CD8-positive, alpha-beta T cell (primary cell): ENCODE measurements at places on chromosomes 2 and 18. TPM values are rescaled to one million over a fixed set of nuclear protein-coding genes. Genes with fewer than 3 reads are reported as not detected.

The NCKAP5 gene
- total RNA-seq = not detected

The SPC25 gene
- not detected for total RNA-seq

The UGT1A8 gene
- not detected for total RNA-seq

The FBXO15 gene
- 1.0 TPM for total RNA-seq

GRCh38 chr18:10330428-10330827 is 124.0 kb upstream of the APCDD1 start:
- DNase-seq = no peak

- no peak for DNase-seq
Observed at GRCh38 chr2:179274749-179275148, 10.1 kb upstream of the SESTD1 start.

DNA sequence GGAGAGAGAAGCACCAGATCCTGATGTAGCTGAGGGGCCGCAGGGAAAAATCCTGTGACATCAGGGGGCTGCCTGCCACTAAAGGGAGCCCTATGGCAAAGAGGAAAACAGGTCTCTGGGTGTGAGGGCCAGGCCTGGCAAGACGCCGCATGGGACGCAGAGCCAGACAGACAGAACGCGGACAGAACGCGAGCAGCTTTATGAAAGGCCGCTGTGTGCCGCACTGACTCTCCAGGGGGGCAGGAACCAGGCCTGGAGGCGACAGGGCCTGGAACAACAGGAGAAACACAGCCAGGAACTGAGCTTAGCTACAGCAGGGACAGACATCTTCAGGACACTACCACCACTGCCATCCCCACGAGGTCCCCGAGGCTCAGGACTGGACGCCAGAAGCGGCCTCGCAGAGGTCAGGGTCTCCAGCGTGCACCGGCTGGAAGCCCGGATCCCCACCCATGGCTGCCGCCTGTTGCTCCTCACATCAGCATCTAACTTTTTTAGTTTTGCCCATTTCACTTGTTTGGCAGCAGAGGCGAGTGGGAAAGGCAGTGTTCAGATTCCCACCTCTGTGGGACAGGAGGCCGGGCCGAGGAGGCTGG is 131.6 kb downstream of the VAPA start:
- no peak for DNase-seq

DNA sequence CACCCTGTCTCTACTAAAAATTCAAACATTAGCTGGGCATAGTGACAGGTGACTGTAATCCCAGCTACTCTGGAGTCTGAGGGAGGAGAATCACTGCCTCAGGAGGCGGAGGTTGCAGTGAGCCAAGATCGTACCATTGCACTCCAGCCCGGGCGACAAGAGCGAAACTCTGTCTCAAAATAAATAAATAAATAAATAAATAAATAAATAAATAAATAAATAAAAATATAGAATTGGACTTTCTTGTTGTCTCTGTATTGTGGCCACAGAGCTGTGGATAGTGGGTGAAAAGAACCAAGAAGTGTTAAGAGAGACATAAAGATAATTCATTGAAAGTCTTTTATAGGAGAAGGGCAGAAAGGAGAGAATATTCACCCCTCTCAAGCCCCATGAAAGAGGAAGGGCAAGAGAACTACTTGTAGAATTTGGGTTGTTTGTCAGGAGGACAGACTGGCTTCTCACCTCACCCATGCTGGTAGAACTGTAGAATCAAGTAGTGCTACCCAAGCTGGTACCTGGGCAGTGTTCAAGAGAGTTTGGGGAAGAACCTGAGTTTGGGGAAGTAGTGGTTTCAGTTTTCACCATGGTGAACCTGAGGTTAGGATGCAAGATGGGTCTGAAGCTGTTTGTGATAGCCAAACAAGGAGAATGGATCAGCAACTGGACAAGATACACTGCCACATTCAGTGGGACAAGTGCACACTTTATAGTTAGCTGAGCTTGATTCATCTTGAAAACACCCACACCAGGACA is 256.5 kb downstream of the CD226 start:
- DNase-seq = no peak

DNA sequence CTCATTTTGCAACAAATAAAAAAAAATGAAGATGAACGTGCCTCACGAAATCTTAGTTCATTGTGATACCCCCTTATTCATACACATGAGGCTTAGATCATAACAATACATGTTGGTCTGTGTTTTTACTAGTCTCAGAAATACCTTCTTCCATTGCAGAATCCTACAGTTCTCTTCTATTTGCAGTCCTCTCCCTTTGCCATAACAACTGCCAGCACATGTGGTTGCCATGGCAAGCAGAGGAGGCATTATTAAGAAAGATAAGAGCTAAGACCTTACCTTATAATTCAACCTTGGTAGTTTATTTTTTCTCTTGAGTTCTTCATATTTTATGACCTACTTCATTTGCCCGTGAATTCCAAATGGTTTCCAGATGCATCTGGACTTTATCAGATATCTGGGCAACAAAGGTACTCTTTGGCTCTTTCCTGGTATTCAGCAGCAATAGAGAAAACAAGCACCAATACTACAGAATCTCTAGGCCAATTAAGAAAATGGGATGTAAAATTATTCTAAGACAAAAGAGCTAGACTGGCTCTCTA is 524.0 kb downstream of the CMPK2 start:
- DNase-seq = no peak

DNA sequence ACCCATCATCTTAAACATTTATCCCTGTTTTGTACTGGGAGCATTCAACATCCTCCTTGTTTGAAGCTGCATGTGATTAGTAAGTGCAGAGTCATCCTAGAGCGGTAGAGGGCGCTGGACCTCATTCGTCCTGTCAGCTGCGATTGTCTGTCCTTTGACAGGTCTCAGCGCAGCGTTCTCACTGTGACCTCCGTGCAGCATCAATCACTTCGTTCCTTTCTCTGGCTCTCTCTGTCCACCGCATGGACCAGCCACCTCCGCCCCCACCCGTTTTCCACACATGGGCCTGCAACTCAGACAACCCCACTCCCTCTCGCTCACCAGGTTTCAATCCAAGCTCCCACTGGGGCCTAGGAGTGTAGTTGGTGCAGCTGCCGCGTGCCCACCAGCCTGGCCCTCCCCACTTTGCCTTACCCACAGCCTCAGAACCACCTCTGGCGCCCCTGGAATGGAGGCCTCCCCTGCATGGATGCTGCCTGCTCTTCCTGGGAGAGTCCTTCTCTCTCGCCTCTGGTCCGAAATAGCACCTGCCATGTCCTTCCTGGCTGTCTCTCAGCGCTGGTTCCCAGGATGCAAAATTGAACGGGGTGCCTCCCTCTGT is 90.5 kb downstream of the NDUFA10 start:
- DNase-seq = peak; percentile 73

DNA sequence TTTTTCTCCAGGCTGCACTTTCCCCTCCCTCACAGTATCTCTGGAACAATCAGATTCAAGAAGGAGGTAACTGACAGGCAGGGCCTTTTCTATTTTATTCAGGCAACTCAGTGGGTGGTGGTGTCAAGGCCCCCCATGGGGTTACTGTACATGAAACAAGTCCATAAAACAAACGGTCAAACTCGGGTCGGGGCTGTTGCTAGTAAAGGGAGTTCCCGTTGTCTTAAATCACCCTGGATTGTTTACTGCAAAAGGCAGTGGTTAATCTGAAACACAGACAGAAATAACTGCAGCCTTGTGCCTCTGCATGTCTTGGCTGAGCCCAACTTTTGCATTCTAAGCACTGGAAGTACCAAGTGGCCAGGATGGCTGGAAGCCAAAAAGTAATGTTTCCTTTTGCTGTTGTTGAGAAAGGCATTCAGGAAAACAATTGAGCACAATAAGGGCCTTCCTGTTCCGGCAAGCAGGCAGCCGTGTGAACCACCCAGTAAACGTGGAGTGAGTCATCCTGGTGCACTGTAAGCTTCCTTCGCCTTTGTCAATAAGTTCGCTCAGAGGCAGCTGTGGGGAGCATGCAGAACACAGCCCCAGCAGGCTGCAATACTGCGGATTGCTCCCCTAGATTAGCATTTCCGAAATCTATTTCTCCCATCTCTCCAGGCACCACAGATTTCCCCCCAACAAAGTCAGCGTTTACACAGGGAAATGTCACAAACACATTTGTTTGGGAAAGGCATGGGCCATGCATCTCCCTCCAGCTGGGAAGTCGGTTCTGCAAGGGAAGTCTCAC is 149.6 kb downstream of the IRS1 start:
- DNase-seq = peak; percentile 41

GRCh38 chr2:199586646-199587045 is 128.9 kb upstream of the SATB2 start:
- no peak for DNase-seq
